ENCODE measurements at places on chromosomes 7 and 10.

GRCh38 chr7:107291434-107291833 lies 122.6 kb downstream of the HBP1 start:
- peak; percentile 38 for DNase-seq

- peak; percentile 76 for DNase-seq
Observed at GRCh38 chr10:1643161-1643907, 94.0 kb downstream of the ADARB2 start.

- DNase-seq, result no peak
Observed at GRCh38 chr10:811379-812175, 119.9 kb downstream of the LARP4B start.

DNA sequence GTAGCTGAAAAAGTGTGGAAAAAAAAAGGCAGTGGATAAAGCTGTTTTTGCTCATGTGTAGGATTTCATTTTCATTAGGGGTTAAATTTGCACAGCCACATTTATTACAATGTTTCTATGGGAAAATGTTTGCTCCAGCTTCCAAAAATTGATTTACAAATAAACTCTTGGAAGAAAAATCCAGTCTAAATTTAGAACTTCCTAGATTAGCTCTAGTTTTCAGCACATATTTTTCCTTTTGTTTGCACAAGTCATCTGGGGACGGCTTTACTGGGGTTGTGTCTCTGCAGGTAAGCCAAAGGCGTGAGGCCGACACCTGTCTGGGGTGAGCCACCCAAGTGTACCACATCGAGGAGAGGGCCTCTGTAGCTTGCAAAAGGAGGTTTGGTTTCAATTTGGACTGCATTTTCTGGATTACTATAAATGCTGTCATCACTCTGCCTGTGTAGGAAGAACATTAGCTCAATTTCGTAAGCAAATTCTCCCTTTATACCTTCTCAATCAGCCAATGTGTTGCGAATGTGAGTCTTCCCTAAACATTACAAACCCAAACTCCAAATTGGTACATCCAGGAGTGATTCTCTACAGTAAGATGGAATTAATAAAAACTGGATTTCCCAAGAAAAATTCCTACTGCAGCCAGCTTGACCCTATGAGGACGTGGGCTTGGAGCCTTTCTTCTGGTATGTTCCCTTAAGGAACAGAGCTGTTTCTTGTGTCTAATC lies 89.5 kb upstream of the ZNF438 start:
- no peak for DNase-seq

- no peak for DNase-seq
Observed at GRCh38 chr10:128048819-128049210, 77.4 kb downstream of the MKI67 start.

- no peak for DNase-seq
Observed at GRCh38 chr7:129559564-129559963, 52.0 kb upstream of the NRF1 start.

DNA sequence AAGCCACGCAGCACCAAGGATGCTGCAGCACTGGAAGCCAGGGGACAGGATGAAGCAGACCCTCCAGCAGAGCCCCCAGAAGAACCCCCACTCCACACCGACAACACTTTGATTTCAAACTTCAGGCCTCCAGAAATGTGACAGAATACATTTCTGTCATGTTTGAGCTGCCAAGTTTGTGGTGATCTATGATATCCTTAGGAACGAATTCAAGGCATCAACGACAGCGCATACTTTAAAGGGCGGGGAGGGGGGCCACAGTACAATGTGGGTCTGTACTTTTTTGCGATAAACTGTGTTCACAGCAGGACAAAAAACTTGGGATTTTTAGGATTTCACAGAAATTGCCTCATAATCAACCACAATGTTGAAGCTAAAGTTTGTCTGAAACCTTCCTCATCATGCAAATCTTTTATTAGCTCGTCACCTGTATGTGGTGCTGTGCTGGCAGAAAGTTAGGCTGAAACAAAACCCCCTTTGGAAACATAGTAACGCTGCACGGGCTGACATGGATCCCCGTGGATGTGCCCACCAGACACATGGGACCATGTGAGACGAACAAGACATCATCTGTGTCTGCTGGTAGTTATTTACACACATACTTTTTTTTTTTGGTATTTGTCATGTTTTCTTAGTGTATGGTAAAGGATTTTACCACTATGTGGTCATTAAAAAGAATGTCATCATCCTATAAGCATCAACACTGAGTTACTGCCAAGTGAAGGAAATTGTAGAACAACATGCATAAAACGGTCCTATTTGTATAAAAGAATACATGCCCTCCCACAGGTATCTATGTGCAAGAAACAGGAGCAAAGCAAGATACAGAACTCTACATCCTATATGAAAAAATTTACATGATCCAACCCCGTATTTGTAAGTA lies 113.3 kb upstream of the AFAP1L2 start:
- no peak for DNase-seq

DNA sequence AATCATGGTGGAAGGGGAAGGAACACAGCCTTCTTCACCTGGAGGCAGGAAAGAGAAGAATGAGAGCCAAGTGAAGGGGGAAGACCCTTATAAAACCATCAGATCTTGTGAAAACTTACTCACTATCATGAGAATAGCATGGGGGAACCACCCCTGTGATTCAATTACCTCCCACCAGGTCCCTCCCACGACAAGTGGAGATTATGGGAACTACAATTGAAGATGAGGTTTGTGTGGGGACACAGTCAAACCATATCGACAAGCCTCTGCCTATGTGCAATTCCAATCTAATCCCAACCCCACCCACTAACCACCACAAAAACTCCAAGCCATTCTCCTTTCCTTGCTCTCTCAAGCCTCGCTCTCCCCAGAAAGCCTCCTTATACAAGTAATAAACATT lies 69.2 kb downstream of the TAC1 start:
- no peak for DNase-seq

DNA sequence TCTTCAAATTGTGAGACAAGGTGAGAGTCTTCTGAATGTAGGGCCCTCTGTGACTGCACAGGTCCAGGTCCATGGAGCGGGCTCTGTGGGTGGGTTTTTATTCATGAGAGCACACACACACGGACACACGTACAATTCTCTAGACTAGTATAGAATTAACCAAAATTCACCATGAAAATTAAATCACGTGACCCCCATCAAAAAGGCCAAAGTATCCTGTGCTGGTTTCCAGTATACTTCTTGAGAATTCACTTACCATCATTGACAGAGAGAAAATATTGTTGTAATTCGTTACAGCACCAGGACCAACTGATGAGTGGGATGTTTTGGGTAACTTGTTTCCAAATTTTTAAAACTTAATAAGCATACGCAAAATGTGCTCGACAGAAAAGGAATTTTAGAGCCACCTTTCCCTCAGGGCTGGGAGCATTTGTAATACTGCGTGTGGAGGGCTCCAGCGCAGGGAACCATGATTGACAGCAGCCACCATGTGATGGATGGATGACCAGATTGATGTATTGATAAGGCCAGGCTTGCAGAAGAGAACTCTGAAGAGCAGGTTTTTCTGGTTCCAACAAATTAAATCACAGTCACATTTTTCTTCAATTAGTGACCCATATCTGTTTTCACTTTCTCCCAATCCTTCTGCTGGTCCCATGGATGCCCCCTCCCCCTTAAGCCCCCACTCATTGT lies 14.9 kb upstream of the DNTT start:
- no peak for DNase-seq

DNA sequence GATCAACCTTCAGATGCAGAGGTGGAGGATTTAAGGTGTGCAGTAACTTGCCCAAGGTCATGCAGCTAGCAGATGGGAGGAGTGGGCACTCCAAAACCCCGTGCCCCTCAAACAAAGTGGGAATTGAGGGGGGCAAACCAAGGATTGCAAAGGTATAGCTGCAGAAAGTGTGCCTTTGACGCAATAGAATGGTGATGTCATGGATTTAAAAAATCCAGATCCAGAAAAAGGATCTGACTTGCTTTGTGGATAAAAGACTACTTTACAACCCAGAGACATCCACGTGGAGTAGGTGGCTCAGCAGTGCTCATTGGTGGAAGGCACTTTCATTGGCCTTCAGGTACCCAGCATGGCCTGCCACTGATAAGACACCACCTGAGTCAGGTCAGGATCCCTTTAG lies 15.7 kb upstream of the ADRB1 start:
- no peak for DNase-seq

DNA sequence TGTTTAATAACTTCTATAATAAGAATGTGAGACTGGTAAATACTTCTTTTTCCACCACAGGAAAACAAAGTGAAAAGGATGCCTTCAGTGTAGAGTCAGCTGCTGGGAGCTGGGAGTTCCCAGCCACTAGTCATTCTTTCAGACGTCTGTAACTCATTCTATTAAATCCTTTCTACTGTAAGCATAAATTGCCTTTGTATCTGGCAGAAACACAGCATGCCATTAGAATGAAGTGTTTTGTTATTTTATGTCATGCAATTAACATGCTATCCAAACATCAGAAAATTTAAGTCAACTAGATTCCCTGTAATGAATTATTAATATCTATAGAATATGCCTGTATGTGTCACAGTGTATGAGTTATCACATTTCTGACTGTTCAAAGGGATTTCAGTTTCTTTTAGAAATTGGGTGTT lies 14.3 kb downstream of the BPGM start:
- DNase-seq, result no peak

- DNase-seq, result no peak
Observed at GRCh38 chr7:150405584-150406311, 26.6 kb downstream of the ZNF775 start.

DNA sequence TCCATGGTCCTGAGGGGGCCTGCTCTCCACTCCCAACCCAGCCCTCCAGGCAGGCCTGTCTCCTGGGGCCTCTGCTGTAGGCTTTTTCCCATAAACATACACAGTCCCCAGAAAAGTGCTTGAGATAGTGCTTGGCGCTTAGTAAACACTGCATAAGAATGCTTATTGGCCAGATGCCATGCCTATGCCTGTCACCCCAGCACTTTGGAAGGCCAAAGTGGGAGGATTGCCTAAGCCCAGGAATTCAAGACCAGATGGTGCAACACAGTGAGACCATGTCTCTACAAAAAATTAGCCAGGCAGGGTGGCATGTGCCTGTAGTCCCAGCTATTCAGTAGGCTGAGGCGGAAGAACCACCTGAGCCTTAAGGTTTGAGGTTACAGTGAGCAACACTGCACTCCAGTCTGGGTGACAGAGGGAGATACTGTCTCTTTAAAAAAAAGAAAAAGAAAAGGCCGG lies 24.6 kb upstream of the ASL start:
- DNase-seq, result peak; percentile 22

GRCh38 chr10:124185084-124185483 lies 91.7 kb upstream of the CHST15 start:
- peak; percentile 22 for DNase-seq

DNA sequence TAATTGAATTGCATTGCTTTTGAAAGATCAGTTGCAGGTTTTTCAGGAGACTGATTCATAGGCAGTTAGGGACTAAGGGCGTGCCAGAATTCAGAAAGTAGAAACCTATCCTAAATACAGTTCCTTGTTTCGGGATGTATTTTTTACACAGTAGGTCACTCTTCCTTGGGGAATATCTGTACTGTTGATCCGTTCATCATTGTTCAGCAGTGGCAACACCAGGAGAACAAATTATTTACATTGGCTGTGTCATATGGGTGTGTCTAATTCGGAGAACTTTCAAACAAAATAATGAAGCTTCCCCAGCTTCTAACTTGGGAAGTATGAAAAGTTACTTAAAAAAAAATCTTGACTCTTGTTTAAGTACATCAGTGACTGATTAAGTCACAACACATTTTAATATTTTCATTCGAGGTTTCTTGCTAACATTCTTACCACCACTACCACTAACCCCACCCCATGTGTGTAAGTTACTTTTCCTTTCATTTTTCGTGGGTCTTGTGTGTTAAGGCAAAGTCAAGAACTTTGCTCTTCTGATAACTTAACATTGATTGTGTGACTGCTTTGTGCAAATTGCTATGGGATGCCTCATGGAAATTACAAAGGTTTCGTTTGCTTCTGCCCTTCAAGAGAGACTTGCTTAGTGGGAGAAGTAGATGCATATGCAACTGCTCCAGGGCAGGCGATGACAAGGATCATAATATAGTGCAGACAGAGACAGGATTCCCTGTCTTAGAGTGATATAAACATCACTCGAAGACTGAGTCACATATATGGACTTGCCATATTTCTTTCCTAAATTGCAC lies 43.8 kb upstream of the RPA3 start:
- no peak for DNase-seq

- no peak for DNase-seq
Observed at GRCh38 chr7:85039196-85039923, 147.5 kb downstream of the SEMA3D start.

- no peak for DNase-seq
Observed at GRCh38 chr7:21731977-21732376, 189.1 kb downstream of the DNAH11 start.

DNA sequence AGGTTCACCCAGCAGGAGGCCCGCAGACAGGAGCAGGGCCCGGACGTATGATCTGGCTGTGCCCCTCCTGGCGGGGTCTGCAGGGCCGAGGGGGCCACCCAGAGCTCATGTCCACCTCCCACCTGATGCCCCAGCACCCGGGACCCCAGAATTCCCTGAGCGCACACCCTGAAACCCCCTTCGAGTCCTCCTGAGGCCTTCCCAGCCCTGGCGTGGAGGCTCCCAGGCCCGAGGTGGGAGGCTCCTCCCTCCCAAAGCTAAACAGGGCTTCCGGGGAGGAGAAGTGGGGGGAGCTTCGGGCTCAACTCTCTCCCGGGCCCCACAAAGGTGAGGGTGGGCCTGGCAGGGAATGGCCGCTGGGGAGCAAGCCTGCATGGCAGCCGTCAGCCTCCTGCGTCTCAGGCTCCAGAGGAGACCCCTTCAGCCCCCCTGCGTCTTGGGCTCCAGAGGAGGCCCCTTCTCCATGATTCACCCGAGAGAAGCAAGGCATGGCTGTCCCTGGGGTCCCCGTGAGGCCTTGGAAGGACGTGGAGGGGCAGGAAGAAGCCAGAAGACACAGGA lies 30.2 kb downstream of the MICALL2 start:
- DNase-seq, result no peak

All from mesendoderm (in vitro differentiated cells).